Skeletal muscle cell (primary cell): ENCODE measurements at places on chromosomes 5 and 9.

DNA sequence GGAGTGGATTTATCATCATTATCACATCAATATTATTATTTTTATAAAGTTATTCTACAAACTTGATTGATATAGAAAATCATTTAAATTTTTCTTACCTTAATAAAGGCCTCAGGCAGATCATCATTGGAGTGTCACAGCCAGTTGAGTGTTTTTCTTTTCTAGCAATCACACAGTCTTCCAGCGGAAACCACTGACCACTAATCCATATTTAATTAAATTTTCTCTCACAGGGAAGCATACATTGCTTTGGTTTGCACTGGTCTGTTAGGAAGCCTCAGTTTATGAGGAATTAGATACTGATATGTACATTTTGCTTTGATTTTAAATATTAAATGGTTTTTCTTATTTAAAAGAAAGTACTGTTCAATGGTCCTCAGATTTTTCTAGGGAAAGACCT is 6.7 kb downstream of the SPZ1 start:
- no peak for DNase-seq

- no peak for DNase-seq
These were observed 79.8 kb upstream of the MELK start for GRCh38 chr9:36492865-36493264.

DNA sequence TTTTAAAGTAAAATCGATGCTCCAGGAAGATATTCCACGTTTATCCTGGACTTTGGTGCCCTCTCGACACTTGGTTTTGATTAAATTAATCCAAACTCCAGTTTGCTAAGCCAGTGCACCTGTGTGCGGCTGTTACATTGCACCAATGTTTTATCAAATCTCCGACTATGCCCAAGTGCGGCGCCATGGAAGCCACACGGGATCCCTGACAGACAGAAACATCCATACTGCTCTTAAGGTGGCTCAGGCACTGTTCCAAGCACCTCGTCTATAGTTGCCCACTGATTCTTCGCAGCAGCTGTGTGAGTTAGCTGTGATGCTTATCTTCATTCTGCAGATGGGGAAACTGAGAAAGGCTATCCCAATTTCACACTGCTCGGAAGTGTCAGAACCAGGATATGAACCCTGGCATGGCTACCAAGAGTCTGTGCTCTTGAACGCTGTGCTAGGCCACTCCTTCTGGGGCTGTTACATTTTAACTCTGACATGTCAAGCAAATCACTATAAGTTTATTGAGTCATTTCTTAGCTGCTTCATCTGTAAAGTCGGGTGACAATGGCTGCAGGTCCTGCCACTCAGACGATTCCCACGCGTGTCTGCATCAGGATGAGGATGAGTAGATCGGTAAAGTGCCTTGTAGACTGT is 113.0 kb downstream of the ADAMTS2 start:
- no peak for DNase-seq

- no peak for DNase-seq
These were observed 48.1 kb upstream of the LHFPL2 start for GRCh38 chr5:78696637-78697036.

DNA sequence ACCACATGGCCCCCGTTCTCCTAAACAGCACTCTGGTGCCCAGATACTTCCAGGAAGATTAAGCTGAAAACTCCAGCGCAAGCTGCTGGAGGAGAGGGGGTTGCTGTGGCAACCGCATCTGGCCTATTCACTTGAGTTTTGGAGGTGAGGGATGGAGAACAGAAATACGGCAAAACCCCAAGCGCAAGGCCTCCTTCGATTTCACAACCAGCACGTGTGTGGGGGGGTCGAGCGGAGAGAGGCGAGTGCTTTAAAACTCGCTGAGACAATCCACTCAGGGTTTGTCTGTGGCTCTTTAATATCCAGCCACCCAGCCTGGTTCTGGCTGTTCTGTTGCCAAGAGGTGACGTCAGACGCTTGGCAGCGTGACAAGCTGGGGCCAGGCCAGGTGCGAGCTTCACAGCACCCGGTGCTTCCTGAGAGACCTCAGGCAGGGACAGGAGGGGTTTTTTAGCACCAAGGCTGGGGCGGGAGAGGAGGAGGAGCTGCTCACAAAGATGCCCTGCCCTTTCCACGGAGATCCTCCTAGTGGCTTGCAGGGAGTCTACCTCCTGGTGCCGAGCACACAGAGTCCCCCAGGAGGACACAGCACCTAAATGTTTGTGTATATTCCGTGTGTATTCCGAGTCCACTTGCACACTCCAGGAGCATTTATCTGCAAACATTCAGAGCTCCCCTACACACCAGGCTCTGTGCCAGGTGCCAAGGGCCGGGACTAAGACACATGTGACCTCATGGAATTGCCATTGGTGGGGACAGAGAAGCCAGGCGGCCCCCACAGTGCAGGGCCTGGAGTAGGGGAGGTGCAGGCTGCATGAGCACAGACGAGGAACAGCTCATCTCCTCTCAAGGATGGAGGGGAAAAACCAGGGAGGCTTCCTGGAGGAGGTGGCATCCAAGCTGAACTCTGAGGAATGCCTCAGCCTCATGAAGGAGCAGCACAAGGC is 194.6 kb downstream of the OLFM1 start:
- no peak for DNase-seq

DNA sequence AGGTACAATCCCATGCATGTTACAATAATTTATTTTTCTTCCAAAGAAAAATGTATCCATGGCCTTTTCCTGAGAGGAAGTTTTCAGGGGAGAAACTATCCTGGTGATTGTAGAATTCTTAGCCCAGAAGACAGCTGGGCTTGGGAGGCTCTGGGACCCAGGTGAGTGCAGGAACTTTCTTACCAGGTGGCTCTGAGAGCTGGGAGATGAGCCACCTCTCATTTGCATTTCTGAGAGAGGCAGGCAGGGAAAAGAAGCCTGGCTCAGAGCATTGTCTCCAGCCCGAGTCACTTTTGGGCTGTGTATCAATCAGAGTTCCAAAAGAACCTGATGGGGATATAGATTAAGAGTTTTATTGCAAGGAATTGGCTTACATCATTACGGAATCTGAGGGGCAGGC is 52.7 kb downstream of the ALG2 start:
- no peak for DNase-seq

DNA sequence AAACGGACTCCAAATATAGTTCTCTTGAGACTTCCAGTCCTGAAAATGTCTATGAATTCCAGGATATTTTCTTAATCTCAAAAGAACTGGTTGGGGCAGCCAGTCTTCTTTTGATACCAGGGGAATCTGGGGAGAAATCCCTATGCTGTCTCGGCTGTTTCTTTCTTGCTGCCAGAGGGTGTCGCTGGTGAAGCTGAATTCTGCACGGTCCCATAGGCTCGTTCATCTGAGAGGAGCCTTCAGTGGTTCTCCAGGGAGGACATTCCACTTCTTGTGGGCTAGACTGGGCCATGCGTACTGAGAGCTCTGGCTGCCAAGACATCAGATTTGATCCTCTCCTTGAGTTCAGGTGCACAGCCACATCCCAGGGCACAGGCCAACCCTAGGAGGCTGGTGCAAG is 155.0 kb upstream of the CLINT1 start:
- DNase-seq: peak; percentile 38

DNA sequence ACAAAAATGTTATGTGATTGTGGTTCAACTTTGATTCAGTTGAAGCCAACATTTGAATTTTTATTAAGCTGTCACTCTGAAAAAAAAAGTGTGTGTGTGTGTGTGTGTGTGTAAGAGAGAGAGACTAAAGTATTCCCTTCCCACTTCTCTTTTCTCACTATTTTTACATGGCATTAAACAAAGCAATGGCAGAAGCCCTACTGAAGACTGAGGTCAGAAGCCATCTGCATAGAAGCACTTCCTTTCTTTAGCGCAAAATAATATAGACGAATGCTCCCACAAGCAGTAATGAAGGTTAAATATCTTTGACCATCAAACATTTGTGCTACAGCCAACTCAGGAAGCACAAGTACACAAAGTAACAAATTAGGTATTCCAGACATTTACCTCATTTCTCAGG is 540.5 kb downstream of the KCTD16 start:
- no peak for DNase-seq

GRCh38 chr9:93139365-93140182 is 5.5 kb upstream of the NINJ1 start:
- no peak for DNase-seq

DNA sequence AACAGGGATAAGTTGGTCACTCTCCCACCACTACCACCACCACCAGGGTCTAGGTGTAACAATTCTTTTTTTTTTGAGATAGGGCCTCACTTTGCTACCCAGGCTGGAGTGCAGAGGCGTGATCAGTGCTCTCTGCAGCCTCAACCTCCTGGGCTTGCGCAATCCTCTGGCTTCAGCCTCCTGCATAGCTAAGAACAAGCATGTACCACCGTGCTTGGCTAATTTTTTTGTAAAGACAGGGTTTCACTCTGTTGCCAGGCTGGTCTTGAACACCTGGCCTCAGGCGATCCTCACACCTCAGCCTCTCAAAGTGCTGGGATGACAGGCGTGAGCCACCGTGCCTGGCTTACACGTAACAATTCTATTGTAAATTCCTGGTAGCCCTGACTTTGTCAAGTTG is 27.5 kb downstream of the CORO2A start:
- no peak for DNase-seq

- DNase-seq: no peak
These were observed 243.0 kb downstream of the RFK start for GRCh38 chr9:76151267-76151666.

DNA sequence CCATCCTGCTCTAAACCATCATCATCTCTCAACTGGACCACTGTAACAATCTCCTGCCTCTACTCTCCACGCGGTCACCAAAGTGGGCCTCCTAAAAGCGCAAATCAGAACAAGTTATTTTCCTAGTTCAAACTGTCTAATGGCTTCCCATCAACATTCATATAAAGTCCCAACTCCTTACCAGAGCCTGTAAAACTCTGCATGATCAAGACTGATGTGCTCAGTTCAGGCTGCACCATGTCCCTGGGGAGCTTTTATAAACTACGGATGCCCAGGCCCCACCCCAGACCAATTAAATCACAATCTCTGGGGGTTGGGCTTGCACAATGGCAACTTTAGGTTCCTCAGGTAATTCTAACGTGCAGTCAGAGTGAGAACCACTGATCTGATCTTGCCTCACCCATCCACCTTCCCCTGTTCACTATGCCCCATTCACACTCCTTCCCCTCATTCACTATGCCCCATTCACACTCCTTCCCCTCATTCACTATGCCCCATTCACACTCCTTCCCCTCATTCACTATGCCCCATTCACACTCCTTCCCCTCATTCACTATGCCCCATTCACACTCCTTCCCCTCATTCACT is 129.2 kb downstream of the DCP2 start:
- DNase-seq: no peak

DNA sequence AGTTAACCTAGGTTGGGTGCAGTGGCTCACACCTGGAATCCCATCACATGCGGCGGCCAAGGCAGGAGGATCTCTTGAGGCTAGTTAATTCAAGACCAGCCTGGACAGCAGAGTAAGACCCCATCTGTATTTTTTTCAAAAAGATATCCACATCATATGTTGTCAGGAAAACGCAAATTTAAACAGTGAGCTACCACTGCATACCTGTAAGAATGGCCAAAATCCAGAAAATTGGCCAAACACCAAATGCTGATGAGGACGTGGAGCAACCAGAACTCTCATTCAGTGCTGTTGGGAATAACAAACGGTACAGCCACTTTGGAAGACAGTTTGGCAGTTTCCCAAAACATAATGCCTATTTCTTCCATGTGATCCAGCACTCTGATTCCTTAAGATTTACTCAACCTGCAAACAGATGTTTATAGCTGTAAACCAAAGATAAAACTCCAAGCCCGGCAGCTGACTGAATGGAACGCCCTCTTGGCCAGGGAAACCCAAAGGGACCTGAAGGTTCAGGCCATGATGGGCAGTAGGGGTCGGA is 12.4 kb downstream of the CEL start:
- DNase-seq: no peak

DNA sequence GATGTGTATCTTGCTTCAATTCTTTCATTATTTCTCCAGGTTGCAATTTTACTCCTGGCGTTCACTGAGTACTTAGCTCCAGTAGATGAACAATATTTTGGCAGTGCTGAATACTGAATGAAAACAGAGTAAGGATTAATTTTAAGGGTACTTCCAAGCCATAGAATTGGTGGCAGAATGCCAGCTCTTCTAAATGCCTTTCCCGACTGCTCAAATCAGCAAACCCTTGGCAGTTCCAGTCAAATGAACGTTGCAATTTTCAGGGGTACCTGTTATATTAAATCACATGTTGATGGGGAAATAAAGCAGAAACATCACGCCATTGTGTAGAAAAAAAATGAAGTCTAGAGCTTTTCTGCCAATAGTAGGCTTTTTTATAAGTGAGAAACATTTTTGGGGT is 282.4 kb upstream of the RPS23 start:
- no peak for DNase-seq

DNA sequence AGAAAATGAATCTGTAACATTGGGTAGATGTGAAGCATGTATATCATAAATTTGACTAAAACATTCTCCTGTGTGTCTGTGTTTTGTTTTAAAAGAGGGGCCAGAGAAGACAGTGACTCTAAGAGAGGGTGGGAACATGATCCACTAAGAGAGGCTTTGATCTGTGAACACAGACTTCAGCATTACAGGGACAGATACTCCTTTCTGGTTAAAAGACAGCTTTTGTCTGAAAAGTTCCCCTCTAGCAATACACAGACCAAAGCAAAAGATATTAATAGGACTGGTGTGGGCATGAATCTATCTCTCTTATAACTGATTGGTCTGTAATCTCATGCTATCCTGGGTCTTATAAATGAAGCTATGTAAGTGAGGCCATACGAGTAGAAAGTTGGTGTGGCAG is 150.9 kb downstream of the NUDT12 start:
- no peak for DNase-seq

GRCh38 chr5:96091874-96092273 is 130.2 kb upstream of the ELL2 start:
- DNase-seq: no peak

- no peak for DNase-seq
These were observed 3.0 kb upstream of the TUT7 start for GRCh38 chr9:86356871-86357866.

GRCh38 chr9:96383165-96383942 is at the start of gene SLC35D2:
TSS of gene SLC35D2 (minus strand) at chr9:96383711. CDS start at chr9:96383634, 77 bp downstream.
- DNase-seq: no peak

DNA sequence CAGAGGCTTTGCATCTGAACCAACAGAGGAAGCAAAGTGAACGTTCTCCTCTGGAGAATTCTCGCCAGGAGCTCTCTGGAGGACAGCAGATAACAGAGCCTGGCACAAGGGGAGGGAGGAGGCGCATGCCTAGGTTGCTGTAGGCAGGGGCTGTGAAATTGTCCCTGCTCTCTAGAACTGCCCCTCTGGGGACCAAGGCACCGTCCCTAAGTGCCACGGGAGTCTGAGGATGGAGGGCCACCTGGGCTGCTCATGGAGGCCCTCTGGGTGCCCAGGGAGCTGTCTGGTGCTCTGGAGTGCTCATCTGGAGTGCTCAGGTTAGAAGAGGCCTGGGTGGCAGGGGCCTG is 77.6 kb downstream of the CACNA1B start:
- no peak for DNase-seq

- no peak for DNase-seq
These were observed 628.7 kb upstream of the ZNF608 start for GRCh38 chr5:125375143-125375542.

GRCh38 chr9:135850737-135851136 is 56.6 kb downstream of the CAMSAP1 start:
- DNase-seq: no peak
